ENCODE measurements at places on chromosomes 16 and 17. TPM values are rescaled to one million over a fixed set of nuclear protein-coding genes. Genes with fewer than 3 reads are reported as not detected.
A peak's percentile ranks its signal among the peaks of the same experiment; 100 is the strongest.

- DNase-seq = no peak
Observed at GRCh38 chr16:84245956-84246678, 6.3 kb upstream of the KCNG4 start.

DNA sequence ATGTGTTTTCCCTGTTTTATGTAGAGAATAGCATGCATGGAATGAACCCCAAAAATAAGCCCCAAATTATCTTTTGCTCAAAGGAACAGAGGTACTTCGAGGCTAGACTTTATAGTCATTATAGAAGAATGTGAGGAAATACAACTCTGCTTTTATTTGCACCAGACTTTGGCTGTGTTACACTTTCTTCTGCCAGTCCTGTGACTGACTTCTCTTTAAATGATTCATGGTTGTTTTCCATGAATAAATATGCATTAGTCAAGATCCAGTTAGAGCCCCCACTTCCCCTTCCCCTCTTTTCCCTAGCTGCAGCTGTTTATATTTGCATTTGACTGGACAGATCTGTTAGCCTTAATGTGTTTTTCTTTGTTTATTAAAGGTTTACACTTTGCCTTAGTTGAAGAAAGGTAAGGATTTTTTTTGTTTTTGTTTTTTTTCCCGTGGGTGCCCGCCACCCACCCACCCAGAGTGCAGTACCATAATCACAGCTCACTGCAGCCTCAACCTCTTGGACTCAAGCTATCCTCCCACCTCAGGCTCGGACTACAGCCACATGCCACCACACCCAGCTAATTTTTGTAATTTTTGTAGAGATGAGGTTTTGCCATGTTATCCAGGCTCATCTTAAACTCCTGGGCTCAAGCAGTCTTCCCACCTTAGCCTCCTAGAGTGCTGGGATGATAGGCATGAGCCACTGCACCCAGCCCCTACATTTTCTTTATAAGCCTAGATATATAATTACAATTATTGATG is 152.6 kb downstream of the CYB561 start:
- peak; percentile 90 for DNase-seq

GRCh38 chr16:84500531-84500930 is 3.9 kb downstream of the MEAK7 start:
- no peak for DNase-seq

DNA sequence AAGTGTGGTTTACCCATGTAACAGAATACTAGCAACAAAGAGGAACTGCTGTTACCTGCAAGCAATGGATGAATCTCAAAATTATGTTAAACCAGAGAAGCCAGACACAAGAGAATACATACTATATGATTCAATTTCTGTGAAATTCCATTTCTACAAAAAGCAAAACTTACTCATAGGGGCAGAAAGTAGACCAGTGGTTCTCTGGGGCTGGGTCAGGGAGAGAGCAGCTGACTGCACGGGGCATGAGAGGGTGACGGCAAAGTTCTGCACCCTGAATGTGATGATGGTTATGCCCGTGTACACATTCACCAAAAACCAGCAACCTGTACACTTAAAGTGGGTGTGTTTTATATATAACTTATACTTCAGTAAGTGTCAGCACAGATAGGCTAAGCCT is 3.1 kb downstream of the ZNF843 start:
- no peak for DNase-seq

- DNase-seq = no peak
Observed at GRCh38 chr17:34820248-34820801, 140.9 kb downstream of the CCT6B start.

- DNase-seq = no peak
Observed at GRCh38 chr17:35627417-35627816, 40.3 kb downstream of the AP2B1 start.

GRCh38 chr17:18257268-18257981 is 1.1 kb downstream of the FLII start:
- no peak for DNase-seq

DNA sequence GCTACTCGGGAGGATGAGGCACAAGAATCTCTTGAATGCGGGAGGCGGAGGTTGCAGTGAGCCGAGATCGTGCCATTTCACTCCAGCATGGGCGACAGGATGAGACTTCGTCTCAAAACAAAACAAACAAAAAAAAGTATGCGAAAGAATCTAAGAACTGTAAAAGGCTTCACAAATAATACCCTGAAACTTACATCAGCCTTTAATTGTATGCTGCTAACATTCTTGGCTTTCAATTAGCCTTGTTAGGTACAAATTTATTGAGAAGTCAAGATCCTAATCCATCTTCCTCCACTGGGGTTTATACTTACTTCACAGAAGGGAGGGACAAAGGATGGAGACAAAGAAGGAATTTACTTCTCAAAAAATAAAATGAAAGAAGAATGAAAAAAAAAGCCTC is 83.3 kb downstream of the SNX11 start:
- no peak for DNase-seq

GRCh38 chr17:18377437-18378204 is at the start of gene EVPLL:
Gene EVPLL, plus strand, starts transcription at chr17:18377778. Its CDS starts 3,160 bp downstream, at chr17:18380938.
- no peak for DNase-seq

- no peak for DNase-seq
Observed at GRCh38 chr16:12899529-12900143, 1.8 kb upstream of the SHISA9 start.

DNA sequence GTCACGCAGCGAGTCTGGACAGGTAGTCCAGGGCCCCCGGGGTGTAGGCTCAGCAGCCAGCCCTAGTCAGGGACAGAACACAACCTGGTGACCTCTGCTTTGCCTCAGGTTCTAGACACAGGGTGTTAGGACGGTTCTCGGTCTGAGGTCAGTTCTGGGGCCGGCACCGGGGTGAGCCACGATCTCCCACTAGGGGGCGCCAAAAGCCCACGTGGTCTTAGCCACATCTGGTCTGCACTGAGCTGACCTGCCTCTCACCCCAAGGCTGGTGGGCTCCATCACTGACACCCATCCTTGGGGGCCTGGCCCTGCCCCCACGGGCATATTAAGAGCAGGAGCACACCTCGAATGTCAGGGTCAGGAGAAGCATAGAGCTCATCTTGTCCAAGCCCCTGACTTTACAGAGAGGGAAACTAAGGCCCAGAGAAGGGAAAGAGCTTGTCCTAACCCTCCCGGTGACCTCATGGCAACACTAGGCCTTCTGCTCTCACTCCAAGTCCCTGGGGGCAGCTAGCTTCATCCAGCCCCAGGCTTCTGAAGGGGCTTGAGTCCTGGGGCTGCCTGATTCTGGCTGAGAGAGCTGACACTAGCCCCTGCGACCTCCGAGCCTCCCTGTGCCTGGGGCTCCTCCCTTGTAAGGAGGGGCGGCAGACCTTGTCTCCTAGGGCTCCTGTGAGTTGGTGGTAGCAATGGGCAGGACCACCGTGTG is 9.0 kb downstream of the SLC5A10 start:
- peak; percentile 60 for DNase-seq

DNA sequence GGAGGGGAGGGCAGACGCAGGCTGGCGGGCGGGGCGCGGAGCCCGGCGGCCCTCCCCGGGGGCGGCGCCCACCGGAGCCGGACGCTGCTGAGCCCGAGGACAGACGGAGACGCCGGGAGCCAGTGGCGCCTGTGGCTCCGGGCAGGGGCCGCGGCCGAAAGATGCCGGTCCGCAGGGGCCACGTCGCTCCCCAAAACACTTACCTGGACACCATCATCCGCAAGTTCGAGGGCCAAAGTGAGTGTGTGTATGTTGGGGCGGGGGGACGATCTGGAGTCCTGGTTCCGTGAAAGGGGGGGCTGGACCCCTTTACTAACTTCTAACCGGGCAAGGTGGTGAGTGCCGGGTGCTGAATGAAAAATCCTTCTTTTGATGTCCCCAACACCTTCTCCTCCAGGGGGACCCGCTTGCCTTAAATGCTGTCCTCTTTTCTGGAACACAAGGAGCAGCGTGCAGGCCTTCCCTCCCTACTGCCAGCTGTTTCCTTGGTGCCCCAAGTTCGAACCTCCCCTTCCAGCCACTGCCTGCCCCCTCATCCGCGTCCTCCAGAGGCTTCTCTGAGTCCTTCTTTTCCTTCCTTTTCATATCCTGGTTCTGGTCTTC is at the start of gene KCNH6:
KCNH6 (plus strand) TSS at position 106 of the 603 bp plus-strand sequence; CDS start at position 162, 56 bp downstream.
- no peak for DNase-seq

- peak; percentile 54 for DNase-seq
Observed at GRCh38 chr16:84138824-84139627, 6.0 kb downstream of the HSDL1 start.

DNA sequence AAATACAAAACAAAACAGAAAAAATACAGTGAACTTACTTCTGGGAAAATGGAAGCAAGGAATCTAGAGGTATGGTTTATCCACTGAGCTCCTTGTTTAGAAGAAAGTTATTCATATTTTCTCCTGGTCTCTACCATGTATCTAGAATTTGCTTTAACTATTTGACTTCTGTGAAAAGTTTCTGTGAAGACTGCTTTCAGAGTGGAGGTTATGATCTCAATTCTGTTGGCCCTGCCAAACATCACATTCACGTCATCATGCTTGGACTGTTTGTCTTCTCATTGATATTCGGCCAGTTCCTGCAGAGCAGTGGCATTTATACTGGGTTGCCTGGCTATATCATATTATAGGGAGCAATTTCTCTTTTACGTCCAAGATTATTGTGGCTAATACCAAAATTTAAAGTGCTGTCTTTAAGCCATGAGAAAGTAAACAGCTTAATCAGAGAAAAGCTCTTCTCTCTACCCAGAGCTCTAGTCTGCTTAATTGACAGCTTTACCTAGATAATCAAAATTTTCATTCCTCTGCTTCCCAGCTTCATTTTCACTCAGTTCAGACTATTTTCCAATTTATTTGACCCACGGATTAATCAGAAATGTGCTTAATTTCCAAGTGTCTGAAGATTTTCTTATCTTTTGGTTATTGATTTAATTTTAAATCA is at the start of gene ABCA8:
ABCA8 (minus strand) TSS at position 212 of the 661 bp plus-strand sequence. CDS start 13,358 bp downstream, outside the sequence.
- DNase-seq = peak; percentile 86

- DNase-seq = no peak
Observed at GRCh38 chr17:77916703-77917481, 41.6 kb upstream of the TNRC6C start.

- DNase-seq = peak; percentile 92
Observed at GRCh38 chr17:58913971-58914769, 158.5 kb downstream of the PPM1E start.

DNA sequence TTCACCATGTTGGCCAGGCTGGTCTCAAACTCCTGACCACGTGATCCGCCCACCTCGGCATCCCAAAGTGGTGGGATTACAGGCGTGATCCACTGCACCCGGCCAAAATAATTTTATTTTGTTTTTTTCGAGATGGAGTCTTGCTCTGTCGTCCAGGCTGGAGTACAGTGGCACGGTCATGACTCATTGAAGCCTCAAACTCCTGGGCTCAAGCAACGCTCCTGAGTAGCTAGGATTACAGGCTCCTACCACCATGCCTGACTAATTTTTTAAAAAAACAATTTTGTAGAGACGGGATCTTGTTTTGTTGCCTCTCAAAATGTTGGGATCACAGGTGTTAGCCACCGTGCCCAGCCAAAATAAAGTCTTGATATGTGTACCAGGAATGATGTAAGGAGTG is 2.4 kb upstream of the TTLL6 start:
- no peak for DNase-seq

DNA sequence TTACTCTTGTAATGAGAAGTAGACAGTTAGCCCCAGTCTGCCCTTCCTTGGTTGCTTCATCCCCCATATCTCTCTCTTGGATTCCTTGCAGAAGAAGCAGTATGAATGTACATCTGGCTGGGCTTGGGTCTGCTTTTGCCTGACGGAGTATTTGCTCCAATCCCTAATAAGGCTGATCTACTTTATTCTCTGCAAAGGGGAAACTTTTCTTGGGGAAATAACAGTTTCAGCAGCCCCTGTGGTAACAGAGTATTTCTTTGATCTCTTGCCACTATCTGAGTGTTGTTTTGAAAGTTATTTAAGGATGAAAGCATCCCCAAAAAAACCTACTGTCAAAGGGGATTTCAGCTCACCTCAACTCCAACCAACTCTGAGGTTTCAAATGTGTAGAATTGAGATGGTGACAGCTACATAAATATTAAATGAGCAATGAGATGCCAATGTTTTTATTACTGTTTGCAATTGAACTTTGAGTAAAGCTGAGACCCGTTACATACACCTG is 168.9 kb upstream of the NOG start:
- no peak for DNase-seq

- no peak for DNase-seq
Observed at GRCh38 chr17:63156986-63157385, 191.0 kb downstream of the TANC2 start.

DNA sequence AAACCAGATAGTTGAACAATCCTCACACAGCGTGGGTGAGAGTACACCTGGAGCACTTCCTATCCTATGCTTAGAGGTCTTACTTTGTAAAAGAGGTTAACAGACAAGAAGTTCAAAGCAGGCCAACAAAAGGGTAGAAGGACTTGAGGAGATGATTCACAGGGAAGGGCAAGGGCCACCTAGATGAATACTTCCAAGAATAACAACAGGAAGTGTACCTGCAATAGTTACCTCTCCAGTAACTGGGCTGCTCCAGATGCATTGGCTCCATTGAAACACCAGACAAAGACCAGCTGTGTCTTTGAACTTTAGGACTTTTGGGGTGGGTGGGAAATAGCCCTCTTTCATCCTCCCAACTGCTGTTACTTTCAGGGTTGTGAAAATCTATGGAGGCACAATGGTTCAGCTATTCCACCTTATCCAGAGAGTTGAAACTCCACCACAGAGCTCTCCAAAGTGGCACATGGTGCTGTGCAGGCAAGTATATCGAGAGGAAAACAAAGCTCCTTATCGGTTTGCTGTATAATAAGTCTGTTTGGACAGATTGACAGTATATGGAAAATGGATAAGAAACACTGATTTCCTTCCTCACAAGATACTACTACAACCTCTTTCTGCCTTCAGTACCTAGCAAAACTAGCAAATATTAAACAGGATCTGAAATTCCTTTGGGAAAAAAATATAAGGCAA is 22.7 kb downstream of the RNF43 start:
- no peak for DNase-seq

DNA sequence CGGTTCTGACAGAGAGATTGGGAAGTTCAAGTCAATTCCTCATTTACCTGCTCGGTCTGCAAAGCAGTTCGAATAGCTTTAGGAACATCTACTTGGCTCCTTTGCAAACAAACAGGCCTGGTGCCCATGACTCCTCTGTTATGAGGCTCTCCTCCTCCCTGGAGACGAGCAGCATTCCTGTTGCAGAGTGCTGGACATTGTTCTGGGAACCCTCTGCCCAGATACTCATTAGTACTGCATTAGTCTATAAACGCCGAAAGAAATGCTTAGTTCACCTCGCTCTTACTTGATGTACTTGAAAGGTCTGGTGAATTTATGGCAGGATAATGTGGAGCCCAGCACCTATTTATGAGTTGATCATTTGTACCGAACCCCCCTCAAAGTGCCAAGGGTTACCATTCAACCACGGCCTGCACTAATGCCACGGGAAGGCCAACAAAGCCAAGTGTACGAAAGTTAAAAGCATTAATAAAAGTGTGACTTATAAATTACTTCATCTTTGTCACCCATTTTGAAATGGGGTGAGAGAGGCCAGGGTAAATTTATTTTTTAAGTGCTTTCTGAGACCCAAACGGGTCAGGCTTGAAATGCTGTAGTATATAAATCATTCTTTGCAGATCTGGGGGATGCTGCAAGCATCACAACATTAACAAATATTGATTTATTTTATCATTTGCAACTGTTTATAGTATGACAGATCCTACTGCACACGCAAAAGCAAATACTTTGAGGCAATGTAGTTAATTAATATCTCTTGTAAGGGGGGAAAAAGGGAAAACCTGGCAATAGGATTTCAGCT is 478.9 kb upstream of the PSMD7 start:
- DNase-seq = no peak

- no peak for DNase-seq
Observed at GRCh38 chr16:79062336-79062735, 538.2 kb downstream of the MAF start.

Gene ITGAD
- not detected for total RNA-seq

Gene ARL5C
- not detected for total RNA-seq

Gene SLC12A3
- not detected for total RNA-seq

Gene TUBD1
- total RNA-seq = 5.6 TPM

Gene MYH1
- total RNA-seq = not detected

Gene CES5A
- total RNA-seq = not detected
